ENCODE measurements at places on chromosomes 7 and 10.

GRCh38 chr10:101564490-101564991 lies 23.5 kb downstream of the POLL start:
- DNase-seq, result no peak

DNA sequence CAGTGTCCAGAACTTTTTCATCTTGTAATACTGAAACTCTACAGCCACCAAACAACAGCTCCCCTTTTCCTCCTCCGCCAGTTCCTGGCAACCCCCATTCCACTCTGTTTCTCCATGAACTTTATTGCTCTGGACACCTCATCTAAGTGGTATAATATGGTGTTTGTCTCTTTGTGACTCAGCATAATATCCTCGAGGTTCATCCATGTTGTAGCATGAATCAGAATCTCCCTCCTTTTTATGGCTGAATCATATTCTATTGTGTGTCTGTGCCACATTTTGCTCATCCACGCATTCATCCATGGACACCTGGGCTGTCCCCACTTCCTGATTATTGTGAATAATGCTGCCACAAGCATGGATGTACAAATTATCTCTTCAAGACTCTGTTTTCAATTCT lies 124.4 kb upstream of the FGFR2 start:
- DNase-seq, result no peak

GRCh38 chr7:105980645-105981396 lies 17.8 kb downstream of the CDHR3 start:
- no peak for DNase-seq

- no peak for DNase-seq
Observed at GRCh38 chr7:129123510-129123857, 21.0 kb upstream of the TSPAN33 start.

DNA sequence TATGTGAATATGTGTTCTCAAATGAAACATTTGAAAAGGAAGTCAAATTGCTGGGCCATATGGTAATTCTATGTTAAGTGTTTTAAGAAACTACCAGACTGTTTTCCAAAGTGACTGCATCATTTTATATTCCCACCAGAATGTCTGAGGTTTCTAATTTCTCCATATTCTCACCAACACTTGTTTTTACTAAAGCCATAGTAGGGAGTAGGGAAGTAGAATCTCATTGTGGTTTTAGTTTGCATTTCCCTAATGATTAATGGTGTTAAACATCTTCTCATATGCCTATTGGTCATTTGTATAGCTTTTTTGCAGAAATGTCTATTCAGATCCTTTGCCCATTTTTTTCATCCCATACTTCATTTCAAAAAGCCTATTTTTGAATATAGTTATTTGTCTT lies 9.1 kb upstream of the SEMA4G start:
- DNase-seq, result no peak

DNA sequence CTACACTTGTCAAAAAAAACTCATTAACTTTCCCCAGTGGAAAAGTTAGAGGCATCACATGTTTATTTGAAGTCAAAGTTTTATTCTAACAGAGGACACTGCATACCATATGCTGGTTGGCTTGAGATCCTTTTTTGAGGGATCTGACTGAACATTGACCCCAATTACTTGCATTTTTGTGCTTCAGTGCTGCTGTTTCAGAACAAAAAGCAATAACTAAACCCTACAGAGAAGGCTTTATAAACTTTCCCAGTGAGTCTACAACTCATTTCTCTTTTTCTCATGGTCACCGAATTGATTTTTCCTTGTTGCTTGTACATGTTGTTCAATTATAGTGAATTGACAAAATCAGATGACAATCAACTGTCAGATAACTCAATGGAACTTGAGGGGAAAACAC lies 69.3 kb upstream of the PHYHIPL start:
- no peak for DNase-seq

GRCh38 chr7:91242097-91242844 lies 22.0 kb upstream of the FZD1 start:
- no peak for DNase-seq

DNA sequence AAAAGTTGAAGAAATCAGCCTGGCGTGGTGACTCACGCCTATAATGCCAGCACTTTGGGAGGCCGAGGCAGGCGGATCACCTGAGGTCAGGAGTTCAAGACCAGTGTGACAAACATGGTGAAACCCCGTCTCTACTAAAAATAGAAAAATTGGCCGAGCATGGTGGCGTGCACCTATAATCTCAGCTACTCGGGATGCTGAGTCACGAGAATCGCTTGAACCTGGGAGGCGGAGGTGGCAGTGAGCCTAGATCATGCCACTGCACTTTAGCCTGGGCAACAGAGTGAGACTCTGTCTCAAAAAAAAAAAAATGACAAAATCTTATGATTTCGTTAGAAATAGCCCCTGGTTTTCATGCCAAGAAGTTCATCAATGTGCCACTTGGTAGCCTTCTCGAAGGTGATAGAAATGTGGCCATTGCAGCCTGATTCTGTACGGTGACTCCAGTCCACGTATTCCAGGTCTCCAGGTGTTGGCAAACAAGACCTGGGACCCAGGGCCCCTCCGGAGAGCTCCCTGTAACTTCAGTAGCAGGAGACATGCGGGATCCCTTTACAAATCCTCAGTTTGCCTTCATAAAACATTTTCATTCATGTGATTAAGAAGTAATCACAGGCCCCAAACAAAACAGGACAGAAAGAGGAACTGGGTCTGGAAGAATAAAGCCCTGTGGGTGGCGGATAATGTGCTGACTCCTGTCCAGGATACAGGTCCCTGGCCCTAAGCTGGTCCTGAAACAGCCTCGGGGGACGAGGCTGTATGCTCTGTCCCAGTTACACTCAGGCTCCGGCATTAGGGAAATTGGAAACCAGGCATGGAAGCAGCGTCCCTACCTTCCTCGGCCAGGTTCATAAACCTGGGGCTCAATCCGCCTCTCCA lies 207.3 kb upstream of the SH2B2 start:
- DNase-seq, result no peak

DNA sequence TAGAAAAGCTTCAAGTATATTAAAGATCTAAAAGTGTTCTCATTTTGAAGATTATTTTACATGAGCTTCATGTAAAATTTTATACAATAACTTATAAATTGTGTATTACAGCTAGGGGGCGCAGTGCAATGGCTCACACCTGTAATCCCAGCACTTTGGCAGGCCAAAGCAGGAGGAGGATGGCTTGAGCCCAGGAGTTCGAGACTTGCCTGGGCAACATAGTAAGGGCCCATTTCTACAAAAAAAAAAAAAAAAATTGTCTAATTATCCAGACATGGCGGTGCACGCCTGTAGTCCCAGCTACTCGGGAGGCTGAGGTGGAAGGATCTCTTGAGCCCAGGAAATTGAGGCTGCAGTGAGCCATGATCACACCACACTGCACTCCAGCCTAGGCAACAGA lies 16.6 kb downstream of the ACBD5 start:
- DNase-seq, result no peak

DNA sequence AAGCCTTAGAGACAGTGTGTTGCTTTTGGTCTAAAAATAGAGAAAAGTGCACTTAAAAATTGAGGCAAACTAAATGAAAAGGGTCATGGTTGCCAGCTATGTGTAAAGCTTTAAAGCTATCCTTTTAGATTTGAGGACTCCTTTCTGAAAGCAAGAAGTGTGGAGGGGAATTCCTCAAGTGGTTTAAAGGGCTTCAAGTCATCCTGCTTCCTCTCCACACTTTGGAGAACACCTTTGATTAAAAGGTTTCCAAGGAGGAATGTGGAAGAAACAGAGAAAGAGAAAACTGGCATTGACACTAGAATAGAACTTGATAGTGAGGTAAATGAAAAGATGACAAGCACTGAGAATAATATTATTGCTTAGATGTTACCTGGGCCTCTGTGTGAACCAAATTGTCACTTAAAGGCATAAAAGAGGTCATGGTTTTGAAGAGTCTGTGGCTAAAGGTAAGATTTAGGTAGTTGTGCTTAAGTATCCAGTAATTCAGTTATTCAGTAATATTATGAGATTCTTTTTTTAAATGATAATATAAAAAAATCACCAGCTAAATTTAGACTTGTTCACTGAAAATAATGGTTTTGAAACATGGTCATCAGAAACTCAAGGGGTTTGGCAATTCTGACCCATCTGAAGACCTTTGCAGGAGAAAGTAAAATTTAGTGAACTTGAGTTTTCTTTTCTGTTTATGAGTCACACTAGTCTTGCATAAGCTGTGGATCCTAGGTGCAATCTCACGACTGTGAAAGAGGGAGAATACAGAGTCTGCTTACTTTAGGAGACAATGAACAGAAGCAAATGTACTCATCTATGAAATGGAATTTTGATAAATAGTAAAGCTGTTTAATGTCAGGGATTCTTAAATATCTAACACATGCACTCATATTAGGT lies 466.0 kb downstream of the KIF20B start:
- DNase-seq, result no peak

DNA sequence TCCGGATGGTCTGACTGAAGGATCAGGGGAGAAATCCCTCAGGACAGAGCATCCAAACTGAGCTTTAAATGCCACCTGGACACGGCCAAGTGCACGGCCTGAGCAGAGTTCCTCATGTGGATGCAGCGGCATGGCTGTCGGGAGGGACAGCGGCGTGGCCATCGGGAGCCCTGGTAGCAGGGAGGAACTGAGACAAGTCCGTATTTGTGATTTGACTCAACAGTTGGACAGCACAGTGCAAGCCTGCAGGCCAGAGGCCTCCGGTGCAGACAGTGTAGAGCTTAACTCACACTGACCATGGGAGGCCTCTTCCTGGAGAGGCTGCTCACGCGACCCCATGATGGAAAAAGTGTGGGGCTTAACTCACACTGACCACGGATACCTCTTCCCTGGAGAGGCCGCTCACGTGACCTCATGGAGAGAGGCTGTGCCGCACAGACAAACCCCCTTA lies 207.4 kb downstream of the DIP2C start:
- no peak for DNase-seq

DNA sequence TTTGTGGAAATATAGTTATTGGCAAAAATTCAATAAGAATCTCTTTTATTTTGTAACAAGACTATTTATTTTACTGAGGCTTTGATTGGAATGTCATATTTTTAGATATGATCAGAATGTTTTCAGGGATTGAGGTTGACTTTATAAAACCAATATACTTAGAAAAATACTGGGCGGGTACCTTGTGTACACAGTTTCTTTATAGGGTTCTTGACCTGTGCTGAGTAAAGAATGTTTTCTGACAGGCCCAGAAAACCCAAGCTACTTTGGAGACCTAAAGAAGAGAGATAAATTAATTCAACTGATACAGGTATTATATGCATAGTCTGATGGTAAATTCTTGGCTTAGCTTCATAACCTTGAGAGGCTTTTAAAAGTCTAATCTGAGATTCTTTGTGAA lies 23.9 kb upstream of the SPAM1 start:
- no peak for DNase-seq

- no peak for DNase-seq
Observed at GRCh38 chr10:118167056-118167700, 120.4 kb upstream of the RAB11FIP2 start.

DNA sequence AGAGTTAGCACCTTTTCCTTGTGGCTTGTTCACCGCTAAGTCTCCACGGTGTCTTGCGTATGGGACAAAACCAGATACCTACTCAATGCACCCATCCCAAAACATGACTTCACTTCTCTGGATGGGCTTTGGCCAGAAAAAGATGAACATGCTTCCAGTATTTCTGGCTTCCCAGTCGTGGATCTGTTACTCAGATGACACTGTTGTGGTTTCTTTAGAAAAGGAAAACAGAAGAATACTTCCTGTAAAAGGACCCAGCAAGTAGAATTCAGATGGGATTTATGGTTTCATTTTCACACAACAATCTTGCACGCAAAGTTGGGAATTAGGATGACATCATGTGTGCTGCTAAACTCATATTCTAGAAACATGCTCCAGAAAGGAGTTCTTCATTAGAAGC lies 216.7 kb downstream of the ADAM12 start:
- no peak for DNase-seq

DNA sequence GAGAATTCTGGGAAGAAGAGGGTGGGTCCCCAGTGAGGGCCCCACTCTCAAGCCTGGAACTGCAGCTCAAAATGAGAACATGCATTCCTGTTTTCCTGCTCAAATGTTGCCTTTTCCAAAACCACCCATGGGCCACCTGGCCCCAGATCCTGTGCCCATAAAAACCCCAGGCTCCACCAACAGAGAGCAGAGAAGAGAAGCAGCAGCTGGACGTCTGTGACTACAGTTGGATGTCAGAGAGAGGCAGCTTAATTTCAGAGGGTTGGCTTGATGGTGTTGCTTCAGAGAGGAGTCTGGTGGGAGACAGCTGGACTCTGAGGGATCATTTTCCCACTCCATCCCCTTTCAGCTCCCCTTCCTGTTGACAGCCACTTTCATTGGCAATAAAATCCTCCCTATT lies 256.4 kb downstream of the FZD1 start:
- DNase-seq, result no peak

DNA sequence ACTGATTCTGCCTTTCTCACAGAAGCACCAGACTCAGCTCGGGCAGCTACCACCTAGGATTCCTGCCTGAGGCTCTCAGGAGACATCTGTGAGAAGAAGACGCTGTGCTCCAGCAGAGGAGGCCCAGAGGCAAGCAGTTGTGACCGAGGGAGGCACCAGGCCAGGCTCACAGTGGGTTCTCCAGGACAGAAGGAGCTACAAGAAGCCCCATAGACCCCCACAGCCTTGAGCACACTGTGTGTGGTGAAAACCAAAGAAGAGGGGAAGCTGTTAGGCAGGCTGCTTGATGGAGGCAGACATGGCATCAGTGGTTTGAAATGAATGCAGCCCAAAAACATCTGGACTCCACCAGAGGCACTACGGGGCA lies 198.8 kb downstream of the GRID1 start:
- no peak for DNase-seq

DNA sequence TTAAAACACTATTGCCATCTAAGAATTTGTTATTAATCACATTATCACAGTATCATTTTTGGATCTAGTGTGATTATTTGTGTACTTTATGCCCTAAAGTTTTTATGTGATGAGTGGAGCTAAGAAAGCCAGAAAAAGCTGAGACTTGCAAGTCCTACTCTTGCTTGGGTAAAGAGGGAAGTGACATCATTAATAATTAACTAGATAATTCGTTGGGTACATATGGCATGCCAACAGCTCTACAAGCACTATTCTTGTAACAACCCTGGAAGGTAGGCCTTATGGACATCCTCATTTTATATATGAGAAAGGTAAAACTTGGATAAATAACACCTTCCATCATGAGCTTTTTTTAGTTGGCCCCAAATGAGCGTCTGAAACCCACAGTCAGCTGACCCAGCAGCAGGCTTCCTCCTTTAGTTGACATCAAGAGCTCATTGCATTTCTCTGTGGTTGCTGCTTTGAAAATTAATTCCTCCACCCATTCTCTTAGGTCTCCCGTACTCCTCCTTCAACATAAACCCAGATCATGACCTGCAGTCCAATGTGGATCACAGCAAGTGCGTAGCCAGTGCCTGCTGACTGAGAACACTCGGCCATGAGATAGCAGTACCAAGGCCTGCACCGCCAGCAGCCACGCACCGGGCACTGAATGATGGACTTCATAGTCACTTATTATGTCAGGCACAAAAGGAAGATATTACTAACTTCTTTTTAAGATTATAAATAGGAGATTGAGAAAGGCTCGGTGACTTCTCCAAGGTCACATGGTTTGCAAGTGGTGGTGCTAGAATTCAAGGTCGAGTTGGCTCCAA lies 292.0 kb upstream of the AOAH start:
- no peak for DNase-seq
